ENCODE measurements at places on chromosomes 11 and 22.
A peak's percentile ranks its signal among the peaks of the same experiment; 100 is the strongest.

- DNase-seq: no peak
Measured at GRCh38 chr11:92766698-92767097, 202.8 kb upstream of the MTNR1B start.

GRCh38 chr11:102194990-102195389 is 84.7 kb downstream of the YAP1 start:
- no peak for DNase-seq

- no peak for DNase-seq
Measured at GRCh38 chr11:70740488-70740851, 342.1 kb downstream of the CTTN start.

- peak; percentile 9 for DNase-seq
Measured at GRCh38 chr11:76791861-76792260, 8.7 kb downstream of the TSKU start.

DNA sequence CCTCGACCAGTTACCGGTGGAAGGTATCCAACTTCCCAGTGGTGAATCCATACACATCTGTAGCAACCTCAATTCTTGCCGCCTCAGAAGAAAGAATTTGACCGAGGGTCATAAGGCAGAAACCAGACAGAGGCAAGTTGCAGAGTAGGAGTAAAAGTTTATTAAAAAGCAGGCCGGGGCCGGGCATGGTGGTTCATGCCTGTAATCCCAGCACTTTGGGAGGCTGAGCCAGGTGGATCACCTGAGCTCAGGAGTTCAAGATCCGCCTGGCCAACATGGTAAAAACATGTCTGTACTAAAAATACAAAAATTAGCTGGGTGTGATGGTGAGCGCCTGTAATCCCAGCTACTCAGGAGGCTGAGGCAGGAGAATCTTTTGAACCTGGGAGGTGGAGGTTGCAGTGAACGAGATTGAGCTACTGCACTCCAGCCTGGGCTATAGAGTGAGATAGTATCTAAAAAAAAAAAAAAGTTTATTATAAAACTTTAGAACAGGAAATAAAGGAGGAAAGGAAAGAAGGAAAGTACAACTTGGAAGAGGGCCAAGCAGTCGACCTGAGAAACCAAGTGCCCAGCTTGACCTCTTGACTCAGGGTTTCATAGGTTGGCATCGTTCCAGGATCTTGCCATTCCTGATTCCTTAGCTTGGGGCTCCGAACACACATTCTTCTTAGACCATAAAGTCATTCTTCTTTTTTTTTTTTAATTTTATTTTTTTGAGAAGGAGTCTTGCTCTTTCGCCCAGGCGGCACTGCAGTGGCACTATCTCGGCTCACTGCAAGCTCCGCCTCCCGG is 27.8 kb downstream of the RGL4 start:
- no peak for DNase-seq

DNA sequence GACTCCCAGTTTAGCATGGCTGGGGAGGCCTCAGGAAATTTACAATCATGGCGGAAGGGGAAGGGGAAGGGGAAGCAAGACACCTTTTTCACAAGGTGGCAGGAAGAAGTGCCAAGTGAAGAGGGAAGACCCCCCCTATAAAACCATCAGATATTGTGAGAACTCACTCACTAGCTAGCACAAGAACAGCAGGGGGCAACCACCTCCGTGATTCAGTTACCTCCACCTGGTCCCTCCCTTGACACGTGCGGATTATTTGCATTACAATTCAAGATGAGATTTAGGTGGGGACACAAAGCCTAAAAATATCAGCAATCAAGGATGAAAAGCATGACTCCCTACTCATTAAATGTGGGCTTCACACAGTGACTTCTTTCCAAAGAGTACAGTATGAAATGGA is 155.0 kb upstream of the CCDC90B start:
- DNase-seq: no peak

DNA sequence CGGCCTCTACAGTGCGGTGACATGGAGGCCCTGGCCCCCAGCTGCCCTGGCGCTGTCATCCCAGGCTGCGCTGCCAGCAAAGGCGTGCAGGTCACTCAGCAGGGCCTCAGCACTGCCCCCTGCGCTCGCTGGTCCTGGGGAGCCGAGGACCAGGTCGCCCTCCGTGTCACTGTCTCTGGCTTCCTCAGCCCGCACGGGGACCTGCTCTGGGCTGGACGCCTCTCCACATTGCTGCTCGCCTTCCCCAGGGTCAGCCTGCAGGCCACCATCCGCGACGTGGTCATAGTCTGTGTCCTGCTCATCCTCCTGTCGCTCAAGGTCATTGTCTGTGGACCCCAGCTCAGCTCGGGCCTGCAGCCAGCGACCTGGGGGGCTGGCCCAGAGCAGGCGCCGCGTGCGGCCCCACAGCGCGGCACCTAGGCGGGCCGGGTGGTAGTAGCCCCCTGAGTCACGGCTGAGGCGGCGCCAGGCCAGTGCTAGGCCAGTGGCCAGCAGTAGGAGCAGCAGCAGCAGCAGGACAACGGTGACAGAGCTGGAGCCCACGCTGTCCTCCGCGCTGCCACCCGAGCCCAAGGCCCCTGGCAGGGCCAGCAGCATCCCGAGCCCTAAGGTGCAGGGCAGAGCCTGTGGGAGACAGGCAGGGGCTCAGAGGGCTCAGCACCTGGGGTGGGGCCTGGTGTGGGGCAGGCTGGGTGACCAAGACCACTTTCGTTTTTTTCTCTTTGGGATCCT is 1.6 kb downstream of the PTPRCAP start:
- DNase-seq: no peak

Measured in T1000 (cell line).